ENCODE measurements at places on chromosomes 5 and 9.

DNA sequence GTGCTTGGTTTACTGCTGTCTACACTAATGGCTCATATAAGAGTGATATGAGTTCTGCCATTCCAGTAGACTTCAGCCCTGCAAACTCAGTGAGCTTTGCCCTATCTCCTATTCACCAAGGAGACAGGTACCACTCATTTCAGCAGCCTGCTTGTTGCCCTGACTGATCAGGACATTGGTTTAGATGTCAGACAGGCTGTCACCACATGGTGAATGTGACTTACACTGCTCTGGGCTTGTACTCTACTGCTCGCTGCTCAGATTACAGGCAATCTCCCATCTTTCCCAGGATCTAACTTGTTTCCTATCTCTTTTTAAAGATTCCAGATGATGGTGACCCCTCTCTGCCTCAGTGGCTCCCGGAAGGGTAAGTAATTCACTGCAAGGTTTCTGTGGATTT is 123.3 kb upstream of the RUSC2 start:
- DNase-seq: no peak

DNA sequence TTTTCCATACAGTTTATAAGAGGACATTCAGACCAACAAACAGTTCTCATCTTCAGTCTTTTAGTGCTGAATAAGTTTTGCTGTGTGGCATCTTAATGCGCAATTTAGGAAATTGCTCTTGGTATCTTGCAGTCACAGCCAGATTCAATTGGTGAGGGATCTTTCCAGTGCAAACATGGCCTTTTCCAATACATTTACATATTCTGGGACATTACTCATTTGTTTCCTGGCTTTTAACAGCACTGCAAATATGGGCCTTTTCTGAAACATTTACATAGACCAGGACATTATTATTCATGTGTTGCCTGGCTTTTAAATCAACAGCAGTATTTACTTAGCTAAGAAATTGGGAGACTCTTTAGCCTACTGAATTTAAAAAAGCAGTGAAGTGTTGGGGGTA is 22.7 kb downstream of the ANKRD33B start:
- no peak for DNase-seq

DNA sequence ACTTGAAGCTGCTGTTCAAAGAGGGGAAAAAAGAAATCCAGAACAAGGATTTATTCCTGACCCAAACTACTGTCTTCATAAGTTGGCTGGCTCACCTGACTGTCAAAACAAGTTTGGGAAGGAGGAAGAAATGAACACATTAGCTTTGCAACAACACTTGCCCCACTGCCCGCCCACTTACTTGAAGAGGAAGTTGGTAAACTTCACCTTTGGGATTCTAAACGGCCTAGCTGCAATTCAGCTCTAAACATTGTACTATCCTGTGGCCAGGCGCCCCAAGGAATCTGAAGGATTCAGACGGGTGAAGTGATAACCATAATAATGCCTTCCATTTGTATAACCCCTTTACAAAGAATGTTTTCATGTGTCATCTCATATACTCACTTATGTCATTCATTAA is 199.4 kb downstream of the ARRDC3 start:
- DNase-seq: no peak

DNA sequence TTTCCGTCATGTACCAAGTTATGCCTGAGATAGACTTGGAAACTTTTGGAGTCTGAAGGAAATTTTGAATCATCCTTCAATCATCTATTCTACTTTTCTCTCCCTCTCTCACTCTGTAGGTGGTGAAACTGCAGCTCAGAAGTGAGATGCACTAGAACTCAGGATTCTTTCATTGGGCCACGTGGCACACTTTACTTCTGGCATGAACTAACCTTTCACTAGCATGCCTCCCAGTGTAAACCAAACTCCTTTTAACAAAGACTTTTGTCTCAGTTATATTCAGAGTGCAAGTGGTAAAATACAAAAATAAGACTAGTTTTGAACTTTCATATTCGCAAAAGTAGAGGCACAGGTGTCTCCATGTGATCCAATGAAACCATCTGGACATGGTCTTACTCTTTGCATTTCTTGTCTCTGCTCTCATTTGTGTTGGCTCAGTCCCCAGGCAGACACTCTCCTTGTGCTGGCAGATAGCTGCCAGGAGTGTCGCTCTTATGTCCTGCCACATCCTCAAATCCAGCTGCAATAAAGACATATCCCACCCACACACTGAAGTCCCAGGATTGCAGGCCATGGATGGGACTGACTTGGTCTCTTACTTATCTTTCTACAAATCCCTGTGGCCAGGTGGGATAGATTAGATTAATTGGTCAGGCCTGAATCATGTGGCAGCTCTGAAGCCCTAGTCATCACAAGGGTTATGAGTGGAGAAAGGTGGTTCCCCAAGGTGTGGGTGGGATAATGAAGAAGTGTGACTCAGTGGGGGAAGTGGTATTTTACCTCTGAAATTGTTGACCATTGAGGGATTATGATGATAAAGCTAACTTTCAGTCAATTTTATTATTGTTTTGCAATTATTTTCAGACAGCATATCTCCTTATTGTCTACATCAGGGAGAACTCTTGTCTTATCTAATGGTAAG is 267.5 kb downstream of the GABRB2 start:
- no peak for DNase-seq
